ENCODE measurements at places on chromosomes 5 and 9.

GRCh38 chr5:172856336-172856735 is 22.3 kb downstream of the ERGIC1 start:
- DNase-seq, result no peak

- DNase-seq, result no peak
Observed at GRCh38 chr5:126182971-126183695, 240.1 kb upstream of the GRAMD2B start.

DNA sequence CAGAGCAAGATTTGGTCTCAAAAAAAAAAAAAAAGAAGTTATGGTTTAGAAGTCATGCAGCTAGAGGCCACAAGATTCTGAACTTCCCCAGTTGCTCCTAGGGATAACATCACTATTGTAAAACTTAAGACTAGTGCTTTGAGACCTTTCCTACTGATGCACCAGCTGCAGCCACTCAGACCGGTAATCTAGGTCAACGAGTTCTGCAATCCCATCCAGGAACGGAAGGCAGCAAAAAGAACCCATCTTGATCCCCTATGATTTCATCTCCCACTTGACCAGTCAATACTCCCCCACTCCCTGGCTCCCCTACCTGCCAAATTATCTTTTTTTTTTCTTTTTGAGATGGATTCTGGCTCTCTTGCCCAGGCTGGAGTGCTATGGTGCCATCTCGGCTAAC is 46.9 kb upstream of the TTC39B start:
- DNase-seq, result no peak

DNA sequence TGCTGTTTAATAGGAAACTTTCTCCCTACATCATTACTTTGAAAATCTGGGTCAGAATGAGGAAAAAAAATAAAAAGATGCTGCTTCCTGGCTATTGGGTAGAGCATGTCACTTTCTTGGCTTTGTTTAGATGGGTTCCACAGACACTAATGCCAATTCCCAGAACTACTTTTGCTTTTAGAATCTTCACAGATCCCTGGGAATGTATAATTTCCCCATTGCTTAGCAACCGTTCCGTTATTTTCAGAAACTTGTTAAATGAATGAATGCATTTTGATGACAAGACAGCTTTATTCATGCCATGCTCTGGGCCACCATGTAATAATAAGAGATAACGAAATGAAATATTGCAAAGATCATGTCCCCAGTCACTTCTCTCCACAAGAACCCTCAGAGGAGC is 126.5 kb upstream of the TRPC7 start:
- DNase-seq, result no peak

DNA sequence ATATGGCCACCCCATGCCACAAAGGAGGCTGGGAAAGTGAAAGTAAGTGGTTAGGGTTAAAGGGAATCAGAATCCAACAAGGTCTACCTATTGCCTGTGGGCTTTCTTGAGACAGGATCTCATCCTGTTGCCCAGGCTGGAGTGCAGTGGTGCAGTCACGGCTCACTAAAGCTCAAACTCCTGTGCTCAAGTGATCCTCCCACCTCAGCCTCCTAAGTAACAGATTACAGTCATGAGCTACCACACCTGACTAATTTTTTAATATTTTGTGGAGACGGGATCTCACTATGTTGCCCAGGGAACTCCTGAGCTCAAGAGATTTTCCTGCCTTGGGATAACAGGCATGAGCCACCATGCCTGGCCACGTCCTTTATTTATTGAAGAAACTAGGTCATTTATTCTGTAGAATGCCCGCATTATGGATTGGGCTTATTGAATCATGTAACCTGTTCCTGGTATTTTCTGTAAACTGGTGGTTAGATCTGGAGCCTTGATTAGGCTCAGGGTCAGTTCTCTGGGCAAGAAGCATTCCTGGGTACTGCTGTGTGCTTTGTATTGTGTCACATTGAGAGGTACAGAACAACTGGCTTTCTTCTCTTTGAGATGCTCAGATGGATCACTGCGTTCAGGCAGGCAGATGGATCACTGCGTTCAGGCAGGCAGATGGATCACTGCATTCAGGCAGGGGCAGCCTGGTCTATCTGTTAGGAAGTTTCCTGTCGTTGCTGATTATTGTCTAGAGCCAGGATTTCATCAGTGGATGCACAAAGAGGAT is 41.6 kb downstream of the ERGIC1 start:
- peak; percentile 66 for DNase-seq

DNA sequence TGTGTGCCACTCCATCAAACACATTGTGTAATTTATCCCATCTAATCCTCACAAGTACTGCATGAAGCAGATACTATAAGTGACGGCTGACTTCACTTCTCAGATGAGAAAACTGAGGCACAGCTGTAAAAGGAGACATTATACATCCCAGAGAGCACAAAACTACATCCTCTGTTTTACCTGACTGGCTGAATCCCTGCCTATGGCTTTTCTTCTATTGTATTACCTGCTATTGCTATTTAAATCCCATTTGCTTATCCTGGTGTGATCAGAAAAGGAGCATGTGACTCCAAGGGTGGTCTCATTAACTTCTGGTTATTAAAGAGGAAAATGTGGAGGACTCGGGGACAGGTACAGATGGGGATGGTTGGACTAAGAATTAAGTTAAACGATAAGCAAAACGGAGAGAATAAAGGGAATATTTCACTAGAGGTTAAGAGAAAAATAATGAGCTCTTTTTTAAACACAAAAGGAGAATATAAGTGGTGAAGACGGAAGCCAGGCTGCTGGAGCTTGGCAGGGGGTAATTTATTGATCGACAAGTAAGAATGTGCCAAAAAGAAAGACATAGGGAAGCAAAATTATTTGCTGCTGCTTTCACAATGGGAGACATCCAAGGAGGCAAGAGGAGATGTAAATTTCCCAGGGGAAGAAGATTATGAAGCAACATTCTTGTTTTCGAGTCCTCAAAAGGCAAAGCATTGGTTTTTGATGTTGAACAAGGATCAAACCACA is 155.7 kb upstream of the GPR151 start:
- DNase-seq, result no peak

DNA sequence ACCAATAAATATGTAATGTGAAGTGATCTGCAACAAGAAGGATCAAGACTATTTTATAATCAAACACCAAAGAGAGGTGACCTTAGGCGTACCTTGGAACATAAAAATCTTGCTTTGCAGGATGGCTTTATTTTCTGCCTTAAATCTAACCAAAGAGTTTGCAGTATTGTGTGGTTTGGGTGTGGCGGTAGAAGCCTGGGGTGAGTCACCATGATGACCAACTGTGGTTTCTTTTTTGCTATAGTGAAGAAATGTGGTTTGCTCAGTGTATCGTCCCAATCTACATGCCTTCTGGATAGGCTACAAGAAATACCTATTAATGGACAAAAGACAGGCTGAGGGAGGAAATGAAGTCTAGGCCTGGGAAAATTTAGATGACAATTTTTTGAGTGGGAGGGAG is 5.1 kb upstream of the CAST start:
- peak; percentile 92 for DNase-seq

GRCh38 chr9:126722252-126722921 is 82.5 kb upstream of the ZBTB43 start:
- peak; percentile 68 for DNase-seq

Measured in mesenchymal stem cell (in vitro differentiated cells and primary cell).